Stimulated activated CD8-positive, alpha-beta memory T cell treated with anti-CD3 and anti-CD28 coated beads, Interleukin-15, amount 100 ng/mL, for 4 hours (primary cell): ENCODE measurements at places on chromosomes 6 and 20.

DNA sequence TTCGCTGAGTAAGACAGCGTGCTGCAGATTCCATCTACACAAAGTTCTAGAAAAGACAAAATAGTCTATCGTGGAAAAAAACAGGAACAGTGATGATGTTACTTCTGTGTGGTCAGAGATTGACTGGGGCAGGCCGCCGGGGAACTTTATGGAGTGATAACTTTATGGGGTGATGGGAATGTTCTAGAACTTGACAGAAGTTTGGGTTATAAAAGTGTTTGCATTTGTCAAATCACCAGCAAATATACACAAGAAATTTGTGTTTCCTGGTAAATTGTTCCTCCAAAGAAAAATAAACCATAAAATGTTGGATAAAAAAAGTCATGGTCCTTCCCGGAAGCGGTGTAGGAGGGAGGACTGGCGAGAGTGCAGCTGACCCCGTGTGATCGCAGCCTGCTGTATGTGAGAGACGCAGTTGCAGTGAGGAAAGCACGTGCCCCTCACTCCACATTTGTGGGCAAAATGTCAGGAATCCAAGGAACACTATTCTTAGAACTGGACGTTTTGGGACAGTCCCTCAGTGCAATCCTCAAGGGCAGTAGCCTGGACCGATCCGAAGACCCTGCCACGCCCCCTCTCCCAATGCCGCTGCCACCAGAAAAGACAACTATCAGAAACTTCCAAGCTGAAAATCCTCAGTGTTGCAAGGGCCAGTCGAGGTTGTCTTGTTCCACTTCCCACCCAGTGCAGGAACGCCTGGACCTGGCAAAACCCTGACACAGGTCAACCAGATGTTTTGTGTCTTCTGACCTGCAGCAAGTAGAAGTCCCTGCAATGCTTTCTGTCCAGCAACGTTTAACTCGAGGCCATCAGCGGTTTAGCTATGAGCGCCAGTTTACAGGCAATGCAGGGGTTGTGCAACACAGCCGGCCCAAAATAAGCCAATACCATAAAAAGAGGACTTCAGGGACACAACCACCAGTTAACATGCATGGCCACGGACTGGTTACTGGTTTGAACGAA, 80.5 kb upstream of the QKI start:
- DNase-seq: no peak

DNA sequence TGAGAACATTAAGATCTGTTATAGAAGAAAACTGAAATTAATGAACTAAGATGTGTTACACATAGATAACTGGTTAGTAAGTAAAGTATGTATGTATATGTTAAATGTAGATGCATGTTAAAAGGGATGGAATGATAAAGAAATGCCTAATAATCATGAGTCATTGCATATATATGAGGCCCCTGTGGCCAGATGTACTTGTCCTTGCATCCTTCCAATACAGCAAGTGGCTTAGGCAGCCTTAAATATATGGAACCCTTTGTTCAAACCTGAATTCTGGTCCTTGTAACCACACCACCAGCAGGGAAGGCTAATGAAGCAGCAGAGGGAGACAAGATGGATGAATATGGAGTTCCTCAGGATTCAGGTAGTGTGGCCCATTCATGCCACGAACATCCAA, 9.8 kb upstream of the AKAP7 start:
- no peak for DNase-seq

GRCh38 chr20:45440891-45441685, 25.1 kb downstream of the PIGT start:
- DNase-seq: no peak

DNA sequence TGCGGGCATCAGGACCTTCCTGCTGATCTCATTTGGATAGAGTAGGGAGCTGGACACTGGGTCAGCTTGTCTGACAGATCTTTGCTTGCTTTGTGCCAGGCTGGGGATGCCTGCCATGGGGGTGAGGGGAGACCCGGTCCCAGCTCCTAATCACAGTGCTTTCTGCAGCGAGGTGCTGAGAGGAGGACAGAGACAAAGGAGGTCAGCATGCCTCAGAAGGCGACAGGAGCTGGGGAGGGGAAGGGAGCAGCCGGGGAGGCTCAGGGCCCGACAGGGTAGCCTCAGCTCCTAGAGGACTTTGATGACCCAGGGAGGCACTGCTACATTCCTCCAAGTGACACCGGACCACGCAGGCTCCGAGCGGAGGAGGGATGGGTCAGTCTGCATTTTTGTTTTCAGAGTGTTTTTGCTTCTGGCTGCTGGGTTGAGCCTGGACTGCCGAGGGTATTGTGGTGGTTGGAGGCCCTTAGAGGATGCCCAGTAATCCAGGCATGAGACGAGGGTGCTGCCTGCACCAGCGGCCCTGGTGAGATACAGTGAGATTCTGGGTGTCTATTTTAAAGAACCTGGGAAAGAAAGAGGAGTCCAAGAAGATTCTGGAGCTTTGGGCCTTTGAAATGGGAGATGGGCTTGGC, 7.8 kb downstream of the RBM38 start:
- DNase-seq: no peak

GRCh38 chr20:50312682-50313521, 122.3 kb downstream of the CEBPB start:
- no peak for DNase-seq
